ENCODE measurements at places on chromosomes 5 and 9.

GRCh38 chr5:151383011-151383410, 35.7 kb upstream of the SLC36A2 start:
- H3K4me1 ChIP-seq, result no peaks in the 10 kb centered on the region
- no peaks in the 10 kb centered on the region for H3K27me3 ChIP-seq
- no peaks in the 10 kb centered on the region for H3K36me3 ChIP-seq
- no peak overlapping the region for H3K27ac ChIP-seq
- H3K4me3 ChIP-seq, result no peak overlapping the region

DNA sequence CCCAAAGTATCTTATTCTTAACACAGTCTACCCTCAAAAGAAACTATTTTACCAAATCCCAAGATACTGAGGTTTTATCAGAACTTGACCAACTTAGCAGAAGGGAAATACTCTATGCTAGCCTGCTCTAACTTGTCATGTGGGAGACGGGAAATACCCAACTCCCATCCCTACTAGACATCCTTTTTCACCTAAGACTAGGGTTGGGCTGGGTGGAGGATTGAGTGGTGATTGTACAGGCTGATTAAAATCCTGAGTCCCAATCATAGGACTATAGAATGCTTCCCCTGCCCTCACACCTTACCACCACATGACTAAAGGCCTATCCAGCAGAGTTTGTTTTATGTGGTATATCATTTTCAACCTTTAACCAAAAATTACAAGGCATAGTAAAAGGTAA, 786.5 kb downstream of the TAF11L14 start:
- no peak overlapping the region for H3K27ac ChIP-seq
- H3K27me3 ChIP-seq, result no peaks in the 10 kb centered on the region
- H3K4me3 ChIP-seq, result no peak overlapping the region
- no peak for DNase-seq
- no peaks in the 10 kb centered on the region for H3K4me1 ChIP-seq
- H3K36me3 ChIP-seq, result no peaks in the 10 kb centered on the region

GRCh38 chr9:131361202-131361833, 32.6 kb upstream of the PRRC2B start:
- H3K27me3 ChIP-seq, result no peaks in the 10 kb centered on the region
- no peaks in the 10 kb centered on the region for H3K4me1 ChIP-seq

- DNase-seq, result no peak
- H3K27me3 ChIP-seq, result no peaks in the 10 kb centered on the region
- no peak overlapping the region for H3K4me3 ChIP-seq
- H3K4me1 ChIP-seq, result no peaks in the 10 kb centered on the region
These were observed 19.9 kb downstream of the ABITRAM start for GRCh38 chr9:108953983-108954574.

GRCh38 chr9:5425006-5425628, 12.6 kb downstream of the PLGRKT start:
- no peak for DNase-seq
- no peaks in the 10 kb centered on the region for H3K36me3 ChIP-seq
- H3K4me3 ChIP-seq, result no peak overlapping the region
- no peaks in the 10 kb centered on the region for H3K4me1 ChIP-seq
- H3K27ac ChIP-seq, result no peak overlapping the region
- H3K27me3 ChIP-seq, result no peaks in the 10 kb centered on the region

DNA sequence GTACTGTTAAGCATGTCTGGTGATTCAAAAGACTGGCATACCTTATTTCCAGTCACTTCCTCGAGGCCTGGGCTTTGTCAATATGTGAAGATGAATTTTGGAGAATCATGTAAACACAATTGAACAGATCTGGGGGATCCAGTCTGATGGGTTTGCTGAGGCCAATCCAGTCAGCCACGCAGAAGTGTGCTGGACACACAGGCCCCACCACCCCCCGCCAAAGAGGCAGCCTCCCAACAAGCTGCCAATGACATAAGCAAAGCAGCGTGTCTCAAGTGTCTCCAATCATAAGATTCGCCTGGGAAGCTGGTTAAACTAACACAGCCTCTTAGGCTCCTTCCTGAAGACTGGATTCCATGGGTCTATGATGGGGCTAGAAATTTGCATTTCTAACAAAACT, 192.9 kb upstream of the KLF9 start:
- H3K27ac ChIP-seq, result no peak overlapping the region
- no peaks in the 10 kb centered on the region for H3K4me1 ChIP-seq
- H3K27me3 ChIP-seq, result no peaks in the 10 kb centered on the region
- H3K4me3 ChIP-seq, result no peak overlapping the region
- no peak for DNase-seq

DNA sequence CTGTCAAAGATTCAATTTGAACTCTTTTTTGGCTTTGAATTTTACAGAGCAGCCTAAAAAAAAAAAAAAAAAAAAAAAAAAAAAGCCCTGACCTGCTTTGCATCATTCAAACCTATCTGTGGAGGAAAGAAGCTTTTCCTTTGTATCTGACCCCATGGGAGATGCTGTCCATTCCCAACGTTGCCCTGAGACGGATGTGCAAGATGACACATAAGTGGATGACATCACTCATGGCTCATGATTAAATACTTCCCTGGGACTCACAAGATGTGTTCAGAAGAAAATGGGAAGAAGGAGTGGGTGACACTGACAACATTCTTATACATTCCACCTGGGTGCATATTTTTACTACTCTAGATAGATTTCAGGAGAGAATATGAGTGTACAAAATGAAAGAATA, 245.7 kb upstream of the ELAVL2 start:
- DNase-seq, result no peak
- no peaks in the 10 kb centered on the region for H3K36me3 ChIP-seq
- H3K4me3 ChIP-seq, result no peak overlapping the region
- no peaks in the 10 kb centered on the region for H3K4me1 ChIP-seq
- H3K27me3 ChIP-seq, result no peaks in the 10 kb centered on the region

- no peak overlapping the region for H3K4me3 ChIP-seq
- DNase-seq, result no peak
- peak overlapping the region; percentile 60 for H3K27ac ChIP-seq
- H3K4me1 ChIP-seq, result peaks cover 12% of the 10 kb centered on the region
- no peaks in the 10 kb centered on the region for H3K27me3 ChIP-seq
These were observed 91.1 kb upstream of the RANBP3L start for GRCh38 chr5:36392818-36393217.

DNA sequence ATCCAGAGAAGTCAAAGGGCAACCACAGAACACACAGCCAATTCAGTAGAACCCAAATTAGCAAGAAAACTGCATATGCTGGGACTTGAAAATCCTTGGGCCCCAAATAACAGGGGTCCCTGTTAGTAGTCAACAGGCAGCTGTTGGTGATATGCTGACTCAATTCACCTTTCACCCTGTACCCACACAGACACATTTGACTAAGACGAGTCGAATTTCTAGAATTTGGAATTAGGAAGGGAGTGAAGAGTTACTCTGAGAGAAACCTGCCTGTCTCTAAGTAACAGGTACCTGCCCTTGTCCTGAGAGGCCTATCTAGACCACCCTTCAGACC, 821 bp upstream of the VCP start:
- peak overlapping the region; percentile 8 for H3K4me3 ChIP-seq
- DNase-seq, result no peak
- peaks cover 2% of the 10 kb centered on the region for H3K36me3 ChIP-seq
- H3K27ac ChIP-seq, result peak overlapping the region; percentile 100

- H3K4me1 ChIP-seq, result no peaks in the 10 kb centered on the region
- no peak overlapping the region for H3K4me3 ChIP-seq
- H3K27ac ChIP-seq, result no peak overlapping the region
- no peak for DNase-seq
- no peaks in the 10 kb centered on the region for H3K27me3 ChIP-seq
- H3K36me3 ChIP-seq, result no peaks in the 10 kb centered on the region
These were observed 175.7 kb downstream of the MELK start for GRCh38 chr9:36748322-36748899.

GRCh38 chr9:129131300-129132145, 20.3 kb downstream of the PTPA start:
- no peak for DNase-seq
- H3K27me3 ChIP-seq, result no peaks in the 10 kb centered on the region
- no peaks in the 10 kb centered on the region for H3K4me1 ChIP-seq
- H3K36me3 ChIP-seq, result peaks cover 26% of the 10 kb centered on the region
- H3K4me3 ChIP-seq, result no peak overlapping the region

GRCh38 chr5:126414874-126415502, 8.2 kb upstream of the GRAMD2B start:
- H3K27me3 ChIP-seq, result no peaks in the 10 kb centered on the region
- peaks cover 13% of the 10 kb centered on the region for H3K4me1 ChIP-seq
- H3K36me3 ChIP-seq, result no peaks in the 10 kb centered on the region
- DNase-seq, result peak; percentile 82
- H3K27ac ChIP-seq, result peak overlapping the region; percentile 78
- peak overlapping the region; percentile 33 for H3K4me3 ChIP-seq

DNA sequence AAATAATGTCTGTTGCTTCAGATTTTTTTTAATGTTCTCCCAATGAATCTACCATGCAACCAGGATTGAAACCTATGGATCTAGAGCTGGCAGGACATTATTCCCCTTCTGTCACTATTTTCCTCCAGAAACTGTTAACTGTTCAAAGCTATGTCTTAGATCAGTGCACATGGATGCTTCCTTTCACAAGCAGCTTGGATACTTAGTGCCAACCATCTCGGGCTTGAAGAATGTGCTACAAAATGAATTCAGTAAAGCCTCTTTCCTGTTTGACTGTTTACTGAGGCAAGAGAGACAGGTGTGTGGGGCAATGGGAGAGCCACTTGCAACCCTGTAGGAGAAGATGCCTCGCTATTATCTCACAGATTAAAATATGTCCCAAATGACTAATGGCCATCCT, 774.8 kb downstream of the KCTD16 start:
- no peak overlapping the region for H3K27ac ChIP-seq
- H3K4me3 ChIP-seq, result no peak overlapping the region
- no peak for DNase-seq
- H3K27me3 ChIP-seq, result no peaks in the 10 kb centered on the region
- no peaks in the 10 kb centered on the region for H3K4me1 ChIP-seq

- DNase-seq, result no peak
- no peaks in the 10 kb centered on the region for H3K27me3 ChIP-seq
- no peaks in the 10 kb centered on the region for H3K4me1 ChIP-seq
- H3K4me3 ChIP-seq, result no peak overlapping the region
These were observed 18.8 kb upstream of the GNAQ start for GRCh38 chr9:78050421-78050820.

GRCh38 chr5:460273-460625, 17.3 kb downstream of the EXOC3 start:
- peaks cover 85% of the 10 kb centered on the region for H3K36me3 ChIP-seq
- H3K4me3 ChIP-seq, result no peak overlapping the region
- no peaks in the 10 kb centered on the region for H3K4me1 ChIP-seq
- no peaks in the 10 kb centered on the region for H3K27me3 ChIP-seq

DNA sequence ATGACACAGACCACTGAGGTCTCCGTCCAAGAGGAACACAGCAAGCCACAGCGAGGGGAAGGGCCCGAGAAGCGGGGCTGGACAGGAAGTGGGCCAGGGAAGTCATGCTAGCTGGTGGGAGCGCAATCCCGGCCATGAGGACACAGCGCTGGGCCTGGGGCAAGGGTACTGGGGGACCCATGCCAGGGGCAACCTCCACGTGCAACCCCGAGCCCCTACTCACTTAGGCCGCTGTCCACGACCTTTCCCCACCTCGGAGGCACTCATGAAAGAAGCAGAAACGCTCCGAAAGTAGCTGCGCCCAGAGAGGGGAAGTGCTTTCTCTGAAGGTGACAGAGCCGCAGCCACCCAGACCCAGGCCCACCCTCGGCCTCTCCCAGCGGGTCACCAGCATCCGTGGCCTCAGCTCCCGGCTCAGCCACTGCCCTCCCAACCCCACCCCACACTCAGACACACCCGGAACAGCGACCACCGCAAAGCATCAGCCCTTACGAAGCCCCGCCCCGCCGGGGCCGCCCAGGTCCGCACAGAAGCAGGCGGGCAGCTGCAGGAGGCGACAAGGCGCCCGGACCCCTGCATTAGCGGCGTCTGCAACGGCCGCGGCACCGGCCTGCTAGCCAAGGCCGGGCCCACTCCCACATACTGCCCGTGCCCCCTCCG, 782 bp downstream of the BICD2 start:
- DNase-seq, result no peak
- peaks cover 40% of the 10 kb centered on the region for H3K4me1 ChIP-seq
- H3K27ac ChIP-seq, result peak overlapping the region; percentile 74
- no peaks in the 10 kb centered on the region for H3K36me3 ChIP-seq
- peak overlapping the region; percentile 95 for H3K4me3 ChIP-seq
- no peaks in the 10 kb centered on the region for H3K27me3 ChIP-seq

DNA sequence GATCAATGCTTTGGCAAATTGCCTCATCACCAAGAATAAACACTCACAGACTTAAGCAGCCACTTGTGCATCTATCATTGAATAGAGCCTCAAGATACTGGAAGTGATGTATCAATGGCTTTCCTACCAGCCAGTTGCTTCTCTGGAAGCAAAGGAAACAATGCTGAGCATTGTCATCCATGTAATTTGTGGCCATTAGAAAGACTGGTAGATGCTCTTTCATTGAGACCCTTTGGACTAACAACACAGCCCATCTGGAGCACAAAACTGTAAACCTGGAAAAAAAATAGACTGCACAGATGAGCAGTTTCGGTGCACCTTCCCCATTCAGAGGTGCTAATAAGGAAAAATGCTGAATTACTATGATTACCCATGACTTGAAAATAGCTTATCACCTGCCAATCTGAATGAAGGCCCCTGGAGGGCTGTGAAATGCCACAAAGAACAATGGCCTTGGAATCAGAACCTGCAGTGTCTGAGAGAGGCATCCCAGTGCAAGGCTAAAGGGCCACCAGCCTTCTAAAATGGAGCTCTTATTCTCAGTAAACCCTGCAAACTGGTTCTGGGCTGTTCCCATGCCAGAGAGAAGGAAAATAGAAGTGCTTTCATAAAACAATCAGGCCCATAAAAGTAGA, 127.5 kb downstream of the RFK start:
- no peak overlapping the region for H3K27ac ChIP-seq
- peaks cover 14% of the 10 kb centered on the region for H3K4me1 ChIP-seq
- no peaks in the 10 kb centered on the region for H3K36me3 ChIP-seq
- no peaks in the 10 kb centered on the region for H3K27me3 ChIP-seq
- H3K4me3 ChIP-seq, result no peak overlapping the region

DNA sequence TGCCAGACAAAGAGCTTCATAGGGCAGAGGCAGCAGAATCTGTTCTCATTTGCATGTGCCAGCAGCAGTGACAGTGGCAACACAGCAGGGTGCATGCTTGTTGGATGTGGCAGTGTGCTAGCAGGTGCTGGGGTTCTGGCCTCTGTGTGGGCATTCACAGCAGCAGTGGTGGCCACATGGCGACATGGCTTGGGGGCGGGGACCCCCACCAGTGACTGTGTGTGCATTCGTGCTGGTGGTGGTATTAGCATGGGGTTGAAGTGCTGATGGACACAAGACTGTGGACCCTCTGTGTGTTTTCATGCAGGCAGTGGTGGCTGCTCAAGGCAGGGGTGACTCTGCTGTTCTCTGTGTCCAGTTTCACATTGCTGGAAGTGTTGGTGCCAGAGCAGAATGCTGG, 183.2 kb upstream of the PDE4D start:
- DNase-seq, result no peak
- no peak overlapping the region for H3K27ac ChIP-seq

DNA sequence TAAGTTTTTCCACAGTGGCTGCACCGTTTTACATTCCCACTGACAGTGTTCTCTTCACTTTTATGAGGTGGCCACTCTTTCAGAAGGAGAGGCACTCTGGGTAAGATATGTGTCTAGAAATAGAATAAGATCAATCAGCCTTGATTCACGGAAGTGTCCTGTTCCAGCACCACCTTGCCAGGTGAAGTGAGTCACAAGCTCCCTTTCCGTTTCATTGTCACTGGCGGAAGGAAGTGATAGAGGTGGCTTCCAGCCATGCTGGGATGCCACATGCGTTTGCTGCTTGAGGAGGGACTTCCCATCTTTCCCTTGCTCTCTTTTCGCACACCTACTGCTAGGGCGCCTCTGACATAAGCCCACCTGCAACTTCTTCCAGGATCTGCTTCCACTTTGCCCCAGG, 217.1 kb downstream of the PIK3R1 start:
- H3K36me3 ChIP-seq, result no peaks in the 10 kb centered on the region
- H3K4me1 ChIP-seq, result peaks cover 15% of the 10 kb centered on the region
- H3K27me3 ChIP-seq, result no peaks in the 10 kb centered on the region
- H3K4me3 ChIP-seq, result no peak overlapping the region
- DNase-seq, result no peak
